ENCODE measurements at places on chromosomes 1 and 21. TPM values are rescaled to one million over a fixed set of nuclear protein-coding genes. Genes with fewer than 3 reads are reported as not detected.

CFAP45 gene
- total RNA-seq, result 9.0 TPM

RYR2 gene
- not detected for total RNA-seq

PLA2G2A gene
- total RNA-seq, result not detected

KLF17 gene
- total RNA-seq, result not detected

NPL gene
- total RNA-seq, result 0.63 TPM

ARHGEF16 gene
- 0.22 TPM for total RNA-seq

SPRR2E gene
- not detected for total RNA-seq

LAPTM5 gene
- 625 TPM for total RNA-seq

DMRTA2 gene
- not detected for total RNA-seq

AMPD2 gene
- 170 TPM for total RNA-seq

CD48 gene
- total RNA-seq, result 387 TPM

ST3GAL3 gene
- 20.5 TPM for total RNA-seq

TMEM51 gene
- not detected for total RNA-seq

OR2G6 gene
- not detected for total RNA-seq

LENEP gene
- total RNA-seq, result not detected

AK2 gene
- total RNA-seq, result 25.6 TPM

OR2AK2 gene
- 0.70 TPM for total RNA-seq

NCDN gene
- 14.2 TPM for total RNA-seq

OR11L1 gene
- not detected for total RNA-seq

ADAMTS5 gene
- total RNA-seq, result not detected

BEND5 gene
- 5.7 TPM for total RNA-seq

MROH9 gene
- not detected for total RNA-seq

AMY2A gene
- not detected for total RNA-seq

All from CD4-positive, alpha-beta T cell (primary cell).